CD4-positive, alpha-beta T cell treated with Interleukin-15 for 4 hours (primary cell): ENCODE measurements at places on chromosomes 7 and 10.

DNA sequence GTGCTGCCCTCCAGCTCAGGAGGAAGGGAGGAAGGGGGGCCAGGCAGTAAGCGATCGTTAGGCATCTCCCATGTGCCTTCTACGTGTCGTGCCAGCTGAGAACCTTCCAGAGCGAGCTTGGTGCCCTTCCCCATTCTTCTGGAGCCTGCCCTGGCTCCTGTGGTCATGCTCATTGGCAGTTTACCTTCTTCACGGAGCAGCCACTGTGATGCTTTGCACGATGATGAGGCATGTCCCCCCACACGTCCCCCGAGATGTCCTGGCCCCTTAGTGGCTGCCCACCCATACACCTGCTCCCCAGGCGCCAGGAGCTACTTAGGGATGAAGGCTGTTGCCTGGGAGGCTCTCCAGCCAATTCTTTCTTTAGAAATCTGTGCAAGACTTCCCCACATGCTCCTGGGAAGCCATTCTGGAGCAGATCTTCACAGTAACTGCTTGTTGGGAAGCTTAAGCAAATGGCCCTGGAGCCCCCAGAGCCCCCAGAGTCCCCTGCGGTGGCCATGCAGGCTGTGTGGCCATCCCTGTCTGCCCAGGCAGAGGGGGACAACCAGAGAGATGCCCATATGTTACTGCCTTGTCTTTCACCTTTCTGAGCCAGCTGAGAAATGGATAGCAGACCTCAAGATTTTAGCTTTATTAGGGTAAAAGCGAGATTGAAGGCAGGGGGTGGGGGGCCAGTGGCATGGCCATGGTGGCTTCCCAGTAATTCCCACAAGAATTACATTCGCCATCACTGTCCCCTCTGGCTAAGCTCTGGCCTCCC, 199.0 kb downstream of the EBF3 start:
- DNase-seq, result no peak

DNA sequence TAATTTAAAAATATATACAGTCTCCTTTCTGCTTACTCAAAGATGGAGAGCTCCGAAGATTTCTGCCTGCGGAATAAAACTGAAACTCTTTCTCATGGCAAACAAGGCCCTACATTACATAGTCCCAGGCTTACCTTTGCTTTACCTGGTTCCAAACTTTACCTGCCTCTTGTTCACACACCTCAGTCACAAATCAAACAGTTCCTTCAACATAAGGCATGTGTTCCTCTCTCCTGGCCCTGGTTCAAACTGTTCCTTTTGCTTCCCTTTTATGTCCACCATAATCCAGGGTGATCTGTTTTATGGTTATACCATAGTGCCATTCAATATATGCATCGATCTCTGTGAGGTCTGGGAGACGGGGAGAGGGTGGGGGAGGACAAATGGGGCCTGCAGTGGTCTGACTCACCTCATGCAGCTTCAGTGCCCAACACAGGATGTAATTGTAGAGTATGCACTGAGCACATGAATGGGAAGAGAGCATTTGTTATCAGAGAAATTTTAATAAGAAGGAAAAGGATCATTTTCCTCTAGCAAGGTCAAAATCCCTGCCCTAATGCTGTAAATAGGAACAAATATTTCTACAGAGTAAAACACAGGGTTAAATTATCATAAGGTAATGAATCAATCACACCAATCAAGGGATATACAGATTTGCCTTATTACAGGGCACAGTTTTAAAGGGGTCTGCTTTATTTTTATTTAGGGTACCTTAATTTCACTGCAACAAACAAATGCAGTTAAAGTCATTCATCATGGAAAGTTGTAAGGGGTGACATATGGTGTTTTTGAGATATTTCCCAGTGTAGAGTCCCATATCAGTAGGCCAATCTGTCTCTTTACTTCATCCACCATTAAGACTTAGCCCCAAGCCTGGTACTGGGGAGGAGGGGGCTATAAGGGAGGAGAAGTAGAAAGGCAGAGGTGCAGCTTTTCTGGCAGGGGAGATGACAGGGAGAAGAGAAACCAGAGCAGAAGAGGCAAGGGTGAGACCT, 88.8 kb upstream of the PDE1C start:
- DNase-seq, result no peak

GRCh38 chr7:124764051-124764846, 1.3 kb downstream of the GPR37 start:
- DNase-seq, result no peak

DNA sequence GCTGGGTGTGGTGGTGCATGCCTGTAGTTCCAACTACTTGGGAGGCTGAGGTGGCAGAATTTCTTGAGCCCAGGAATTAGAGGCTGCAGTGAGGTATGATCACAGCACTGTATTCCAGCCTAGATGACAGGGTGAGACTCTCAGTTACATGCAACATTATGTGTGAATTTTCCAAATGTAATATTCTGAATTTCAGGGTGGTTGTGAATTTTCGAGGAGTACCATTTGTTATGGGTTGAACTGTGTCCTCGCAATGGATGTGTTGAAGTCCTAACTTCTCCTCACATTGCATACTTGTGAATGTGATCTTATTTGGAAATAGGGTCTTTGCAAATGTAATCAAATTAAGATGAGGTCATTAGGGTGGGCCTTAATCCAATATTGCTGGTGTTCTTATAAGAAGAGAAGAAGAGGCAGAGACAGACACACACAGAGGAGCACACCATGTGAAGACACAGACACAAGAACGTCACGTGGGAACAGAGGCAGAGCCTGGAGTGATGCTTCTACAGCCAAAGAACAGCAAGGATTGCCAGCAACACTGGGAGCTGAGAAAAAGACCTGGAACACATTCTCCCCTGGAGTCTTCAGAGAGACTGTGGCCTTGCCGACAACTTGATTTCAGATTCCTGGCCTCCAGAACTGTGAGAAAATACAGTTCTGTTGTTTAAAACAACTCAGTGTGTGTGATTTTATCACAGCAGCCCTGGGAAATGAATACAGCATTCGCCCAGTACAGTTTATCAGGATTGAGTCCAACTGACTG, 91.9 kb downstream of the ZNF783 start:
- DNase-seq, result no peak

DNA sequence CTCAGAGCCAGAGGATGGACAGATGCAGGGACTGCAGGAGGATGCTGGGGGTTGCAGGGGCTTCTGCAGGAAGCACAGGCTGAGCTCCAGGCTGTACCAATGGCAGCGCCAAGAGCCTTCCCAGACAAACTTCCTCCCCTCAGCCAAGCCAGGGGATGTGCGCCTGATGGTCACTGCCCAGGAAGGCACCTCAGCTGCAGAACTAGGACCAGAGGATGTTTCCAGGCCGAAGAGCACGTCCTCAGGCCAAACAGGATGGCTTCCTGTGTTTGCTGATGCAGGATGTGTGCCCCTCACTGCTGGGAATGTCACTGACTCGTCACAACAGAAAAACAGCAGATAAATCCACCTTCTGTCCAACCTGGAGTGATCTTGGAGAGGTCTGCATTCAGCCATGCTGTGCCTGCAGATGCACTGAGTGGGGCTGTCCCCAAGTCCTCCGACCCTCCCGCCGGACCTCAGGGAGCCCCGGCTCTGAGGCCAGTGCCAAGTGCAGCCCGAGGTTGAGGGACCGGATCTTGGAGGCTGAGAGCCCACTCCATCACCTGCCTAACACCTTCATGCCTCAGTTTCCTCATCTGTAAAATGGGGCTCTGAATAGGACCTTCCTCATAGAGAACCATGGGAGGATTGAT, 152.5 kb upstream of the CHST15 start:
- no peak for DNase-seq

DNA sequence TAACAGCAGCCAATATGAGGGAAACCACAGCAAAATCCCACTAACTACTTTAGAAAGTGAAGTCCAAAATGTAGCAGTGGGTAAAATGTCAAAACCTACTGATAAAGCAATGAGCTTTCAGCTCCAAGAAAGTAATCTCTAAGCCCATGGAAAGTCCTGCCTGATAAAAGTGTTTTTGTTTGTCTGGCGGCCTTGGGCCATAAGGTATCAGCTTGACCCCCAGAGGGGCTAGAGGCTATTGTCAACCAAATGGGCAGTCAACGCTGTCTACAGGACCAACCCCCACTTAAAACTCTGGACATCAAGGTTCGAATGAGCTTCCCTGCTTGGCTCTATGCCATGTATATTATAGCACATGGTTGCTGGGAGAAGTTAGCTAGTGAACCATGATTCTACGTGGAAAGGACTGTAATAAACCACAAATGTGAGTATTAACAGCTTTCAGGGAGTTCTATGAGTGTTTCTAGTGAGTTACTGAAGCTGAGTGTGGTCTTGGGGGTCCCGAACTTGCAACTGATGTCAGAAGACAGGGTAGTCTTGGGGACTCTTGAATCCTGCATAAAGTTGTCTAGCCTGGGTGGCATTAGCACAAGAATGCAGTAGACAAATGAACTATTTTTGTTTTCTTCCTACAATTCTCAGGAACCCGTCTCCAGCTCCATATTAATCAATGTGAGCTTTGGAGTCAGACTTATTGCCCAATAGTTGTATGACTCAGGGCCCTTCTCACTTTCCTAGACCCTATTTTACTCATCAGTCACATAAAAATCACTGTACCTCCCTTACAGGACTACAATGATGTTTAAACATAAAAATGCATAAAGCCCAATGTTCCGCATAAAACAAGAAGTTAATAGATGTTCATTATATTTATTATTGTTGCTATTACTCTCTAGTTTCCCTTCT, 164.9 kb downstream of the DGKI start:
- no peak for DNase-seq

DNA sequence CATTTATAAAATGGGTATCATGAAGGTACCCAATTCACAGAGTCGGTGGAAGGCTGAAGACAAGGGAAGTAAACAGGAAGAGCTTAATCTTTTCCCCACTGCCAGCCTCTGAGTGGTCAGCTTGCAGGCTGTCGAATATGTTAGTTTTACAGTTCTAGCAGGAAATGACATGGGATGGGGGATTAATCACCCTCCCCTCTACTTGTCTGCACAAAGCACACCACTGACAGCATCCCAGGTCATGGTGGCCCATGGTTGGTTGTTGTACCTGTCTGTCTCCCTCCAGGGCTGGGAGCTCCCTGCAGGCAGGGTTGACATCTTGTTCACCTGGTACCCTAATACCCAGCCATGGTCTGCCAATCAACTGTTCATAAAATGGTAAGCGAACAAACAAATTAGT, 55.6 kb downstream of the GRB10 start:
- DNase-seq, result no peak

DNA sequence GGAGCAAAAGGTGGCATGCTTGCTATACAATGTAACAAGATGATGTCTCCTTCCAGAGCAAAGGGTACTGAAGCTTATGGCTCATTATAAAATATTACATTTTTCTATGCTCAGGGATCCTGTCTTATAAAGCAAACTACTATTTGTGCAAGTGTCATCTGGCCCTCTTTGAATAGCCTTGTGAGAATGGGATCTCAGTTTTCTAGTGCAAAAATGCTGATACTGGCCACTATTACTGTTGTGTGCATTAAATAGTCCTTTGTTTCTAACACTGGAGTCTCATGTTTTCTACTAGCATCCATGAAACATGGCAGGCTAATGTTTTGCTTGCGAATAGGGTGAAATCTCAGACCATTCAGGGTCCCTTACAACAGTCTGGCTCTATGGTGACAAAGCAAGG, 823.0 kb downstream of the REEP3 start:
- no peak for DNase-seq

DNA sequence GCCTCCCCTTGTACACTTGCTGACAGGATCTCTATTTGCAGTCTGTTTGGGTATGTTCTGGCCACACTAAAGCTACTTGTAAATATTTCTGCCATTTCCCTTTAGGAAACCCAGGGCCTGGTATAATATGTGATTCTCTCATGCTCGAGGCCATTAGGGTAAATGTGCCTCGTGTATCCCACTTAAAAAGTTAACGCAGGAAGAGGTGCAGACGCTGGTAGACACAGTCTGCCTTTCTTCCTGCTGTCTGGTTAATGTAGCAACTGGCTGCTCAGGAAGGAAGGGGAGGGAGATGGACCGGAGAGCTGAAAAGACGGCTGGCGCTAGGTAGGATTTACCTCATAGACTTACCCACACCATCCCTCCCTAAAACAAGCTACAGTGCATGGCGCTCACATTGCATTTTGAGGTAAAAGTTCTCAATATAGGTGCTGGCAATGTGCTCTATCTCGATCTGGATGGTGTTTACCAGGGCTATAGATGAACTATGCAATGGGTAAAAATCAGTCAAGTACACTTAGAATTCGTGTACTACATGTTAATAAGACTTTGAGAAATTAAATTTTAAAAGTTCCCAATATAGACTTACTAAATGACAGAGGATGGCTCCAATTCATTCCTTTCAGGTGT, 125.9 kb downstream of the JAZF1 start:
- DNase-seq, result no peak

GRCh38 chr7:100670074-100670473, 3.5 kb upstream of the GNB2 start:
- no peak for DNase-seq

DNA sequence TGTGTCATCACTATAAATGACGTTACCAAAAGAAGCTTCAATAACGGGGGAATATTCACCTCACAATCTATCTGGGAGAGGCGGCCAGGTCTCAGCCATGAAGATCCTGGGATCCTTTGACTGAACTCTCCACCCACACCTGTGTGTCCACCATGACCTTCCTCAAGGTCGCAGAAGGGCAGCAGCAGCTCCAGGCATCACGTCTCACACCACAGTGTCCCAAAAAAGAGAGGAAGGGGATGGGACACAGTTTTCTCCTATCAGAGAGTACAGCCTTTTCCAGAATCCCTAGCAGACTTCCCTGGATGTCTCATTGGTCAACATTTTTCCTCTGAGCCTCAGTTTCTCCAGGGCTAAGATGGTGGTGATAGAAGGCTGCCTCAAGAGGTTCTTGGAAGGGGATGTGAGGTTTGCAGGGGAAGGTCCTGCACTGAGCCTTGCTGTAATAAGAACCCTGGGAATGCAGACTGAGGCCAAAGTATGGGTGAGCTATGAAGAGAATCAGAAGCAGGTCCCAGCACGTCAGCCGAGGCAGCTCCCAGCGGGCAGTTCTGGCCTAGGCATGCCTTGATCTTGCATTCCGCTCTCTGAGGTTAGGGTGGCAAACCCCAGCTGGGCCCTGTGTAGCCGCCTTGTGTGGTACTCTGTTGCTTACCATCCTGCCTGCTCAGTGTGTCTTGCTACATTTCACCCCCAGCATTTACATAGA, 63.8 kb downstream of the COL26A1 start:
- DNase-seq, result no peak

DNA sequence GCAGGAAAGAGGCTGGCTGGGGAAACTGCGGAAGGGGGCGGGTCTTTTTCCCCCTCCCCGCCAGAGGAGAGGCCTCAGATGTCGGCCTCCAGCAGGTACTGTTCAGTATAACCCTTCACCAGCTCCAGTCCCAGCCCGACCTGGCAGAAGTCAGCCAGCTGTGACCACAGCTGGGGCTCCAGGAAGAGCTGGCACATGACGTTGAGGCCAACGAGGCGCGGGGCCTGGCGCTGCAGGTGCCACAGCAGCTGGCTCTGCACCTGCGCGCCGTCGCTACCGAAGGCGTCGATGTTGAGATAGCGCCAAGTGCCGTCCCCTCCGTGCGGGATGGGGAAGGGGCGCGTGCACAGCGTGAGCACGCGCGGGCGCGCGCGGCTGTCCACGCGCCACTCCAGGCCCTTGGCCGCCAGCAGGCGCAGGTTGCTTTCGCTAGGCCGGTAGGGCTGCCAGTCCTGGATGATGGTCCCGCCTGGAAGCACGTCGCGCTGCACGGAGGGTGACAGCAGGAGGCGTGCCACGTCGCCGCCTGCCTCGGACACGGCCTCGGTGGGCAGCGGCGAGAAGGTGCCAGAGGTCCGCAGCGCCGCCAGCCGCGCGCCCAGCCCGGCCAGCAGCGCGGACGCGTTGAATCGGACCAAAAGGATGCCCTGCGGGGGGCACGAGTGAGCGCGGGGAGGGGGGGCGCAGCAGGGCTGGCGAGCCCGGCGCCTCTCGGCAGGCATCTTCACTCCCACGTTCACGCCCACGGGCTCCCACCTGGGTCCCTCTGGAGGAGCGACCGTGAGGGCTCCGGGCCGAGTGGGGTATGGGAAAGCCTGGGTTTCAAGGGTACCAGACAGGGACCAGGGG, 6.9 kb upstream of the VGF start:
- no peak for DNase-seq
